ENCODE measurements at places on chromosomes 4 and X.

- peak; percentile 4 for DNase-seq
These were observed 52.9 kb upstream of the HPF1 start for GRCh38 chr4:169810325-169811323.

DNA sequence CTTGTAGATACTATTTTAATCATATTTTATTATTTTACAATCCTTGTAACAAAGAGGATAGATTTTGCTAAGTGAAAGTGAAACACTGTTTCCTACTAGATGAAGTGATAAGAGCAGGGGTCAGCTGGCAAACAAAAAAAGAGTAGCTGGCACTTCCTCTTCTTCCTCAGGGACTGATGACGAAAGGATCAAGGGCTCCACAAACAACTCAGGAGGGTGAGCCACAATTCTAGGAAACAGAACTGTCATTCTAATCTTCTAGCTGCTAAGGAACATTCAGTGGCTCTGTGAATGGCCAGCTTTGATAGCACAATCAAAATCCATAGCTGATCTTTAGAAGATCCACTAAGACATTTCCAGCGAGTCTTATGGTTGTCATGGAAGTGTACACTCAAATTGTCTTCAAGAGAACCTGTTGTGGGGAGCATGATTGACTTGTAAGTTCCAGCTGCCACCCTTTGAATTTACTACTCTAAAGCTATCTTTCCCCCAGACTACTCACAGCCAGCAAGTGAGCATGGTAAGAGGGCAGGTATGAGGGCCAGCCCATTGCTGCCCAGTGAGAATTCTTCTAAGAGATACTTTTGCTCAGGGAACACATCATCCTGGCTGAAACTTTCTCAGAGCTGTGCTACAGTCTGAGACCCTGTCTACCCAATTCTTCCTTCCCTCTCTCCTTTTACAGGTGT lies 275.7 kb upstream of the RASGEF1B start:
- no peak for DNase-seq

- no peak for DNase-seq
These were observed 935.9 kb upstream of the EPHA5 start for GRCh38 chr4:66606215-66606614.

- peak; percentile 12 for DNase-seq
These were observed 1.2 kb downstream of the TFE3 start for GRCh38 chrX:49041744-49042580.

- no peak for DNase-seq
These were observed 52.2 kb downstream of the CXorf49B start for GRCh38 chrX:71815121-71815905.

- DNase-seq, result no peak
These were observed 124.9 kb downstream of the PTTG2 start for GRCh38 chr4:38084877-38085711.

DNA sequence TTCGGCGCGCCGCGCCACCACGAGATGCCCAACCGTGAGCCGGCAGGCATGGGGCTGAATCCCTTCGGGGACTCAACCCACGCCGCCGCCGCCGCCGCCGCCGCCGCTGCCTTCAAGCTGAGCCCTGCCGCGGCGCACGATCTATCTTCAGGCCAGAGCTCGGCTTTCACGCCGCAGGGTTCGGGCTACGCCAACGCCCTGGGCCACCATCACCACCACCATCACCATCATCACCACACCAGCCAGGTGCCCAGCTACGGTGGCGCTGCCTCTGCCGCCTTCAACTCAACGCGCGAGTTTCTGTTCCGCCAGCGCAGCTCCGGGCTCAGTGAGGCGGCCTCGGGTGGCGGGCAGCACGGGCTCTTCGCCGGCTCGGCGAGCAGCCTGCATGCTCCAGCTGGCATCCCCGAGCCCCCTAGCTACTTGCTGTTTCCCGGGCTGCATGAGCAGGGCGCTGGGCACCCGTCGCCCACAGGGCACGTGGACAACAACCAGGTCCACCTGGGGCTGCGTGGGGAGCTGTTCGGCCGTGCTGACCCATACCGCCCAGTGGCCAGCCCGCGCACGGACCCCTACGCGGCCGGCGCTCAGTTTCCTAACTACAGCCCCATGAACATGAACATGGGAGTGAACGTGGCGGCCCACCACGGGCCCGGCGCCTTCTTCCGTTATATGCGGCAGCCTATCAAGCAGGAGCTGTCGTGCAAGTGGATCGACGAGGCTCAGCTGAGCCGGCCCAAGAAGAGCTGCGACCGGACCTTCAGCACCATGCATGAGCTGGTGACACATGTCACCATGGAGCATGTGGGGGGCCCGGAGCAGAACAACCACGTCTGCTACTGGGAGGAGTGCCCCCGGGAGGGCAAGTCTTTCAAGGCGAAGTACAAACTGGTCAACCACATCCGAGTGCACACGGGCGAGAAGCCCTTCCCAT lies 1.1 kb downstream of the ZIC3 start:
- DNase-seq, result no peak

DNA sequence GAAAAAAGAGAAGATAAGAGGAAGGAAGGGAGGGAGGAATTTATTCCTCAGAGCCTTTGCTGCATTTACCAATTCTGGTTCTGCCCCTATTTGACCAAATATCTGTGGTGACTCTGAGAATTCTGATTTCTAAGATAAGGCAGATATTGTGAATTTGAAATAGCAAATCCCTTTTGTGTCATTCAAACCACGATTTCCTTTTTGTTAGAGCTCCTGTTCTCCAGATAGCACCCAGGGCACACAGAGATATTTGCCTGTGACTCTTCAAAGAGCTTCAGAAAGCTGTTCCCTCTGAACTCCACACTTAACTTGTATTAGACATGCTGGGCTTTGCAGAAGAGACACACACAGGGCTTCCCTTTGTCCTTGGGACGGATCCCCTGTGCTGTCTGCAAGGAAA lies 272.2 kb downstream of the DHRSX start:
- DNase-seq, result no peak

GRCh38 chr4:54902271-54902670 lies 223.1 kb downstream of the KDR start:
- DNase-seq, result no peak

DNA sequence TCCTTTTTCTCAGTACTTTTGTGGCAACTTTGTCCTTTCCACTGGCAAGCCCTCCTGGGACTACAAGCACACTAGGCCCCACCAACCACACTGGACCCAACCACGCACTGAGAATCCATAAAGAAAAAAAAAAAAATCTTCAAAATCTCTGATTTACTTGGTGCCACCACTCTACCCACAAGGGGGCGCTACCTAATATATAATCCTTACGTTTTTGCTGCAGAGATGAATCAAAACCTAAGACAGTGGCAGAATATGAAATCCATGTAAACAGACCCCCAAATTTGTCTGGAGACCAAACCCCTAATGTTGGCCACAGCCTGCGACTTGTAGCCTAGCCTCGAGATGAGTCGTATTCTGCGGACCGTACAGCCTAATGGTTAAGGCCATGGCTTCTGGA lies 63.5 kb upstream of the ARHGAP36 start:
- DNase-seq, result peak; percentile 0

DNA sequence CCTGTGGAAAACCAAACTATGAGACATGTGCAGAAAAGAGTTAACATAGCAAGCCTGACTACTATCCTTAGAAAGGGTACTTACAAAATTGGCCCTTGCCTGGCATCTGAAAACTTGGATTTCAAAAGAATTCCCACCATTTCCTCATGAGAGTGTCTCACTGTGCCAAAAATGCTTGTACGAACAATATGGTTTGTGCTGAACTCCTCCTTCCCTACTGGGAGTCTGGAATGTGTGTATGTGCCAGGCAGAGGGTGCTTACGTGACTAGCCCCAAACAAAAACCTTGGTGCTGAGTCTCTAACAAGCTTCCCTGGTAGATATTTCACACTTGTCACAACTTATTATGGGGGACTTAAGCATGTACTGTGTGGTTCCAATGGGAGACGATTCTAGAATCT lies 81.7 kb upstream of the GIMD1 start:
- no peak for DNase-seq

DNA sequence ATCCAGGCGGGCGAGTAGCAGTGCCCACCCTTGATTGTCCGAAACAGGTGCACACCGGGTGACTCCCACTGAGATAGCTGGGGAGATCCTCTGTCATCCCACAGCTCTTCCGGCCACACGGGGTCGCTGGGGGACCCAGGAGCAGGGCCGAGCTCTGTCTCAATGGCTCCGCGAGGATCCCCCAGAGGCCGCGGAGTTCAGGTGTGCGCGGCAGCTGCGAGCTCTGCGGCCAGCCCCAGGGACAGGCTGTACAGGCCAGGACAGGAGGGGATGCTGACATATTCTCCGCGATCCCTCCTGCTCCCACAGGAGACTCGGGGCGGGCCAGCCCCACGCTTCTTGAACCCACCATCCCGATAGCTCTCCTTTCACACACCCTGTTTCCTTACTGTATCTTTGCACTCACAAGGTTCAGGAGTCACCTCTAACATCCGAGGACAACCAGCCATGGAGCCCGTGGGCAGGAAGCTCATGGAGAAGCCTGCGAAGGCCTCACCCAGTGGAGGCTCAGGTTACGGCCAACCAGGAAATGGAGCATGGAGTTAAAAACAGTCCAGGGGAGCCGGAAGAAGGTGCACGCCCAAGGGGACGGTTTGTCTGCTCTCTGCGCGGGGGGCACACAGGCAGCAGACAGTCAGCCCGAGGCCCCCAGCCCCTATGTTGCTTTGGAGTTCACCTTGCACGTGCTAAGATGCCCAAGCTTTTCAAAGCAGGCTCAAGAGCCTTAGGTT lies 77.9 kb upstream of the AMELX start:
- no peak for DNase-seq

All from SW 1271 (cell line).